T-helper 9 cell (primary cell): ENCODE measurements at places on chromosomes 4 and X.

- DNase-seq, result no peak
Measured at GRCh38 chr4:121728066-121728465, 31.3 kb upstream of the ANXA5 start.

GRCh38 chrX:6778544-6779503 is 243.9 kb upstream of the VCX3A start:
- no peak for DNase-seq

GRCh38 chrX:137033774-137034507 is at the start of gene GPR101:
GPR101 (minus strand) TSS chrX:137033995; CDS start chrX:137031674, 2,321 bp downstream.
- DNase-seq, result no peak

GRCh38 chr4:4281787-4282186 is 8.2 kb downstream of the LYAR start:
- no peak for DNase-seq

DNA sequence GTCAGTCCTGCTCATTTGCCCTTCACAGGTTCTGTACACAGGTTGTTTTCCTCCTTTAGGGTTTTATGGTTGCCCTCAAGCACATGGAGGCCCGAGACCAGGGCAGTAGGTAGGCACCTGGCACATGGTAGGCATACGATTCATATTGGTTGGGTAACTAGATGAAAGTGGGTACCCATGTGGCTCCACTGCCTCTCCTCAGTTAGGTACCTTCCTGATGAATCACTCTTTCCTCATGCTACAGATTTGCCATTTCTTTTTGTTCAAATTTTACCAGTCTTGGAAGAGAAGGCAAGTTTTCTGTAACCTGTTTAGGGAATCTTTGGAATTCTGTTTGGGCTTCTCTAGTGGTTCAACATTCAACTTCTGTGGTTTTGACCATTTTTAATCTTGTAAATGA is 121.3 kb downstream of the FHIP1A start:
- DNase-seq, result no peak
